ENCODE measurements at places on chromosomes 7 and 10.

DNA sequence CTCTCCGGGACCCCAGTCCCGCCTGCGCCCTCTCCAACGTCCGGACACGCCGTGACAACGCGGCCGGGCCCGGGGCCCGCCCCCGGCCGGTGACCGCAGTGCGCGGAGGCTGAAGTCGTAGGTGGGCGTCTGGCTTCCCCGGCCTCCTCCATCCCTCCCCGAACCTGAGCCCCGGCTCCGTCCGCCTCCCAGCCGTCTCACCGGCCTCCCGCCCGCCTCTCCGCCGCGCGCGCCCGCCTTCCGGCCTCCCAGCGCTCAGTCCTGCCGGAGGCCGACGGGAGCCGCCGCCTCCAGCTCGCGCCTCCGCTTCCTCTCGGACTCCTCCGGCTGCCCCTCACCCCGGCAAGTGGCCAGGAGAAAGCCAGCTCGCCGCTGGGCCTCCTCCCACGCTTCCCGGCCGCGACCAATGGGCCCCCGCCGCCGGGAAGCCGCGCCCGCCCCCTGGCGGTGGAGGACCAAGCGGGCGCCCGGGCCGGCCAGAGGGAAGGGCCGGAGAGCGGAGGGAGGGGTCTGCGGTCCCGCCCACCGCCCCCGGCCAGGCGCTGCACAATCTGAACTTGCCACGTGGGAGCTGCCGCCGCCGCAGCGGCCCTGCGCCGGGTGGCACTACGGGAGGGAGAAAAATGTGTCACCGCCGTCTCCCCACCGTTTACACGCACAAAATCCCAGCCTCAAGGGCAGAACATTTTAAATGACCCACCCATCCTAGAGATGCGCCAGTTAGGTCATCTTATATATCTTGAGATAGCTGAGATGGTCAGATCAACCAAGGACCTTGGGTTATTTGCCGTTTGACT is at the start of gene FAM3C:
Gene FAM3C (minus strand): TSS at position 348 of the 797 bp plus-strand sequence. CDS start 13,339 bp downstream, outside the sequence.
- peak; percentile 92 for DNase-seq

GRCh38 chr10:121900443-121901174 is 27.2 kb downstream of the ATE1 start:
- peak; percentile 91 for DNase-seq

DNA sequence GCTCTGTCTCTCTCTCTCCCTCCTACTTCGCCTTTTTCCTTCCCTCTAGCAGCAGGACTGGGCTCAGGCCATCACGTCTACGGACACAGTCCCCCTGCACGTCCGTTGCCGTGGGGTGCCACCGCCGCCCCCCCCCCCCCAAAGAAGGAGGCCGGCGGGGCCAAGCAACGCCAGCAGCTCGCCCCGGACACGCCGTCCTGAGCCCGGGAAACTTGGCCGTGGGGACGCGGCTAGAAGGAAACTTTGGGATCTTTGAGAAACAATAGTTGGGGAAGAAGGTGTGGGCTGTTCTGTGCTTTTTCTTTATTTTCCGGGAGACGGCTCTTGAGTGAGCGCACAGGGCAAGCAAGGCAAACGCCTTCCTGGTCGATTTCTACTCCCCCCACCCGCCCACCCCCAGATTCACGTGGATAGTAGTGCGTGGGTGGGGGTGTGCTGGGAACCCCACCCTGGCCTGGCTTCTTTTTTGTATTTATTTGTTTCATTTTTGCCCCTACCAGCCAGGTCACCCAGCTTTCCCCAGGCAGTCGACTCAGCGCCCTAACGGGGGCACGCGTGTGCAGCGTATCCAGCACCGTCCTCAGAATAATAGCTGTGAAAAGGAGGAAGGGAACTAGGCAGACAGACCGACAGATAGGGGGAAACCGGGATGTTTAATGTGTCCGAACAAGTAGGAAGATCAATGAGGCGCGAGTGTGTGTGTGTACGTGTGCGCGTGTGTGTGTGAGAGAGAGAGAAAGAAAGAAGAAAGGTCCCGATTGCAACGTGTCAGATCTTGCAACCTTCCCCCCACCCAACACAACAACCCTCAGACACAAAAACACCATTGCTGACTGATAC is 1.4 kb downstream of the MXI1 start:
- peak; percentile 40 for DNase-seq

DNA sequence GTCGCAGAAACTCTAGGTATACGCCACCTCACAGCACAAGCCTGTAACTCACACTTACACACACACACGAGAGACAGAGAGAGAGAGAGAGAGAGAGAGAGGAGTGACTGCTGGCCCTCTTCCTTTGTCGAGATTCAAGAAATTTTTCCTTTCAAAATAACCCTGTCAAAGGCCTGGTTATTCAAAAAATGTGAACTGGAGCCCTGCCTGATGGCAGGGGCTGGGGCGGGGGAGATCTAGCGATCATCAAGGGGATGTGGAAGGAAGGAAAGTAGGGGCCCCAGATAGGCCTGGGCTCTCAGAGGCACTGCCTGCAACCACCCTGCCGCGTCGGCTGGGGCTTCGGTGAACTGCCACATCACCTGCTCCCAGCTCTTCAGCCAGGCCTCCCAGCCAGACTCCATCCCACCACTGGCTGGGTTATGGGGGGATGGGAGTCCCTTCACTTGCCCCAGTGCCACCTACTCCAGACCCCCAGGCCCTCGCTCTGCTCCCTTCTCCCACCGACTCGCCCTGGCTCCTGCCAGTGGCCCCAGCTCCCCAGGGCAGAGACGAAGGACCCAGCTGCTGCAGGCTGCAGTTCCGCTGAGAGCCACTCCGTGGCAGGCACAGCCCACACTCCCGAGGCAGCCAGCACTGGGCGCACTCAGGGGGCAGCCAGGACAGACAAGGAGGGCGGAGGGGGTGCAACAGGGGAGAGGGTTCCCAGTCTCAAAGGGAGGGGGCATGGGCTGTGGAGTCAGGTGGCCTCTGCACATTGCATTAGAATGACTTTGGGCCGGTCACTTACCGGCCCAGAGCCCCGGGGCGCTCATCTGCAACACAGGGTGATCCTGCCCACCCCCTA is 15.3 kb downstream of the KCNH2 start:
- no peak for DNase-seq

- DNase-seq = no peak
Measured at GRCh38 chr7:105011141-105011830, 2.7 kb upstream of the KMT2E start.

DNA sequence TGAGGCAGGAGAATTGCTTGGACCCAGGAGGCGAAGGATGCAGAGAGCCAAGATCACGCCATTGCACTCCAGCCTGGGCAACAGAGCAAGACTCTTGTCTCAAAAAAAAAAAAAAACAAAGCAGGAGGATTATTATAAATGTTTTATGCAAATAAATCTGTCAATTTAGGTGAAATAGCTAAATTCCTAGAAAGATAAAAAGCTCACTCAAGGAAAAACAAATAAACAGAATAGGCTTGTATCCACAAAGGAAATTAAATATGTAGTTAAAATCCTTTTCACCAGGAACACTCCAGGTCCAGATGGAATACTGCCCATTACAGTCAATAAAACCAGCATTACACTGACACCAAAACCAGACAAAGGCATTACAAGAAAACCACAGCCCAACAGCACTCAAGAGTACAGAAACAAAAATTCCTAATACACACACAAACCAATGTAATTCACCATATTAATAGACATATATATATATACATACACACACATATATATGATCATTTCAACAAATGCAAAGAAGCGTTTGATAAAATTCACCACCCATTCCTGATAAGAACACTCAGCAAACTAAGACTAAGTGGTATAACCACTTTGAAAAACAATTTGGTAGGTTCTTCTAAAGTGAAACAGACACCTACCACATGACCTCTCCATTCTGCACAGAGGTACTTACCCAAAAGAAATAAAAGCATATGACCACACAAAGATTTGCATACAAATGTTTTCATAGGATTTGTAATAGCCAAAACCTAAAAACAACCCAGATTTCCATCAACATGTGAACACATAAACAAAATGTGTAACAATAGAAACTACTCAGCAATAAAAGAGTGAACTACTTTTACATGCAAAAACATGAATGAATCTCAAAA is 38.8 kb downstream of the ABI1 start:
- DNase-seq = no peak

DNA sequence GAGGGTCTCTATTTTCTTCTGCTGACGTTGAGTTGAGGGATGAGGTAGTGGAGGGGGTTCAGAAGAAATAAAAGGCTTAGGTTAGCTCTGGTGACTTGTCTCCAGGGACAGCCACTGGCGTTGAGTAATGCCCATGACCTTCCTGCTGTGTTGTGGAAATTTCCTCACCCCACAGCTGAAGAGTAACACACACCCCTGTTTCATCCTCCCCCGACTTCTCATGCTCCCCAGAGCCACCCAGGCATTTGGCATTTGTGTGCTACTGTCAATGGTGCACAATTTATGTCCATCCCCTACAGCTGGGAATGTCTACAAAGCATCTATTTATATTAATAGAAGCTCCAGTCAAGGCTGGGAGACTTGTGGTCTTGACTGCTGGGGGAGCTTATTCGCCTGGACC is 4.7 kb upstream of the TMEM72 start:
- DNase-seq = no peak

- DNase-seq = no peak
Measured at GRCh38 chr7:30268586-30268985, 15.8 kb upstream of the ZNRF2 start.
